A172 (cell line): ENCODE measurements at places on chromosomes 2 and 18. TPM values are rescaled to one million over a fixed set of nuclear protein-coding genes. Genes with fewer than 3 reads are reported as not detected.
A peak's percentile ranks its signal among the peaks of the same experiment; 100 is the strongest.

DNA sequence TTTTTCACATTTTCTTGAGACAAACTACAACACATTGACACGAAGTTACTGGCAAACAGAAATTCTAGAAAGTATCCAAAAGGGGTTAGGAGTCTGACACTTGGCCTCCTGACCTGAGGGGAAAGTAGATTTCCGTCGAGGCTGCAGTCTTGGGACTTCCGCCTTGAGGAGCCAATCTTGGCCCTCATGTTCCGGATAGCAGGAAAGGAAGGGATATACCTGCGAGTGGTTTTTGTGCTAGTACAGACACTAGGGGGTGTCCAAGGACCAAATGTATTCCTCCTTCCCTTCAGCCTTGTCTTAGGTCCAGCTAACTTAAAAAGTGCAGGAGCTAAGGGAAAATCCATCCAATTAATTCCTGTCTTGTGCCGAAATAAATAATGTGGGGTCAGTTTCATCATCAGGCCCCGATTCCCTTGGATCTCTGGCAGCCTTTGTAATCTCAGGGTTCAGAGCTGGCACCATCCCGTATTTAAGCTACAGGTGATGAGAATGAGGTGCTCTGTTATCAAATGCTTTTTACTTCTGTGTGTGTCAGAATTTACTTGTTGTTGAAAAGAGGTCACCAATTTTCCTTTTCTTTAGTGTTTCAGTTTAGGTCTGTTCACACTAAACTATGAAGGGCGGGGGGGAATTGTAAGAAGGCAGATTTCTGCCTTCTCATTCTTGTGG lies 330.2 kb upstream of the FANCL start:
- DNase-seq = peak; percentile 88

DNA sequence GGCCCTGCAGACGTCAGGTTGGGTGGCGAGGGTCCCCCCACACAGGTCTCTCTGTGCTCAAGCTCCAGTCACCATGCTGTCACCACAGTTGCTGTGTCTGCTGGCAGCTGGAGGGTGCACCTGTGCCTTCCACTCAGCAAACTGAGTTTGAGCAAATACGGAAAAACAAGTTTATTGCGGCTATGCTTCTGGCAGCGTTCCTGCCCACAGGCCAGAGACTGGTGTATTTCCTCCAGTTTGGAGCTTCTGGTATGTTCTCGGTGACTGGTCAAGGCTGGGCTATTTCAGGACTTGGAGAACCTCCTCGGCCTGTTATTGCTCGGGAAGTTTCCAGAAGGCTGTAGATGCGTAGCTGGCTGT lies 132.6 kb downstream of the SEPTIN10 start:
- no peak for DNase-seq

The CAPN13 gene
- total RNA-seq = not detected in 2 replicates

The SKA1 gene
- 21.8 and 35.1 TPM in 2 replicates for total RNA-seq
